ENCODE measurements at places on chromosomes 2 and 18.

DNA sequence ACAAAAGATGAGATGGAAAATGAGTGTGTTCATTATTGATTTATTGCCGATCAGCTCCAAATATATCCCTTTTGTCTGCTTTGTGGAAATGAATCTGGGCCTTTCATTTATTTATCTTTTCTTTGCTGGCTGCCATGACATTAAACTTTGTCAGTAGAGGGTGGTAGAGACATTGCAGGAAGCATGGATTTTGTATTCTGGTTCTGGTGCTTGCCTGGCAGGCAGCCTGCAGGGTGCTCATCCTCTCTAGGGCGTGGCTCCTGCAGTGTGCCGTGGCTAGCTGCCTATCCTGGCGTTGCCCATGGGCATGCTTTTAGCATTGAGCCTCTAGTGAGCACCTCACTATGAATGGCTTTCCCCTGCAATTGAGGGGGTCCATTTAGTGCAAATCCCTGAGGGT lies 593.1 kb downstream of the RNF144A start:
- no peak for DNase-seq

DNA sequence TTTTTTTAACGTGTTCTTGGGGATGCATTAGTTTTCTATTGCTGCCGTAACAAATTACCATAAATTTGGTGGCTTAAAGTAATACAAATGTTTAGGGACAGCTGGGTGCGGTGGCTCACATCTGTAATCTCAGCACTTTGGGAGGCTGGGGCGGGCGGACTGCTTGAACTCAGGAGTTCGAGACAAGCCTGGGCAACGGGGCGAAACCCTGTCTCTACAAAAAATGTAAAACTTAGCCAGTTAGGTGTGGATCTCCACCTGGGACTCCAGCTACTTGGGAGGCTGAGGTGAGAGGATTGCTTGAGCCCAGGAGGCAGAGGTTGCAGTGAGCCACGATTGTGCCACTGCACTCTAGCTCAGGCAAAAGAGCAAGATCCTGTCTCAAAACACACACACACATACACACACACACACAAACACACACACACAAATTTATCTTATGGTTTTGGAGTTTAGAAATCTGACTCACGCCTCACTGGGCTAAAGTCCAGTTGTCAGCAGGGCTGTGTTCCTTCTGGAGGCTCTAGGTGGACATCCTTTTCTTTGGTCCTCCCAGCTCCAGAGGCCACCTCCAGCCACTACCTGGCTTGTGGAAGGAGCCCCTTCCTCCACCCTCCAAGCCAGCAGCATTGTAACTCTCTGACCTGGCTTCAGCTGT lies 76.1 kb downstream of the SEPTIN10 start:
- DNase-seq = no peak

DNA sequence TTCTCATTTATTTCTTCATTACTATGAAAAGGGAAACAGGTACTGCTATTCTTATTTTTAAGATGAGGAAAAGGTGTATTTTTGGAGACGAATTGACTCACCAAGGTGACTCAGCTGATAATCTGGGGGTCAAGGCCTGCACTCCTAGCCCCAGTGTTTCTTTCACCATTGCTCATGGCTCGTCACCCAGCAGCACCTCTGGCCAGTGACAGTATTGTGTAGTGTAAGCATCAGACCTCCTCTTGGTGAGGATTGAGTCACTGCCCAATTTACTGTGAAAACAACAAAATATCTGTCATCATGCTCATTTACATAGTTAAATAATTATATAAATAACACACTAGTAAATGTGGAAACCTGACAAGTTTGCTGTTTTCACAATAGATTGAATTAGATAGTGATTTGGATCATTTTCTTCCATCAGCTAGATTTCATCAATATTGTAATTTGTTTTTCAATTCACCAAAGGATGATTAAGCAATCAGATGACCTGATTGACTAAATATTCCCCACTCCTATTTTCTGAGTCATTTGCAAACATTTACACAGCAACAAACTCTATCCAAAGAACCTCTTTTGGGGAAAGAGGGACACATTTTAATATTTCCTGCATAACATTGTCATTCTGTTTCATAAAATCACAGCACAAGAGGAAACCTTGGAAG lies 492.8 kb upstream of the RAB12 start:
- DNase-seq = no peak

- no peak for DNase-seq
Observed at GRCh38 chr2:201420442-201421113, 30.7 kb downstream of the TRAK2 start.

DNA sequence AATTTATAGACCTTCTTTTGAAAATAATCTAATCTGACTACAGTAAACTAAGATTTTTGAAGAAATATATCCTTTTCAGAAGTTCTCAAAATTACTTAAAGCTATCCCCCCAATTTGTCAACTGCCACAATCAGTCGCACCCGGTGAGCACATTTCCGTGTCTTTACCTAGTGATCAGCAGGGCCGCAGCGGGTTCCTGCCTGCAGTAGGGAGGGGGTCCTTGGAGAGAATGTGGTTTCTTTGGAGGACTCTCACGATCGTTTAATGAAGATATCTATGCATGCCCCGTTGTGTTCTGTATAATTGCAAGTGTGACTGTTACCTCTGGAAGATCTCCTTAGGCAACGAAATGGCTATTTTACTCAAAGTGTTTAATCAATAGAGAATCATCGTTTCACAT lies 251.9 kb upstream of the RAB12 start:
- DNase-seq = no peak
